ENCODE measurements at places on chromosomes 11 and 22. TPM values are rescaled to one million over a fixed set of nuclear protein-coding genes. Genes with fewer than 3 reads are reported as not detected.

Gene PARVA
- total RNA-seq = 150 TPM

Gene LARGE1
- 5.8 TPM for total RNA-seq

Gene GRIK4
- total RNA-seq = not detected

Gene SLC22A12
- not detected for total RNA-seq

Gene BBOX1
- total RNA-seq = not detected

Gene KMT5B
- total RNA-seq = 23.7 TPM

Gene LMNTD2
- total RNA-seq = 1.1 TPM

Gene MAPK8IP1
- 8.7 TPM for total RNA-seq

Gene TSPAN18
- not detected for total RNA-seq

Gene CLMP
- 193 TPM for total RNA-seq

Gene BTG4
- total RNA-seq = not detected

Gene KRTAP5-7
- not detected for total RNA-seq

DNA sequence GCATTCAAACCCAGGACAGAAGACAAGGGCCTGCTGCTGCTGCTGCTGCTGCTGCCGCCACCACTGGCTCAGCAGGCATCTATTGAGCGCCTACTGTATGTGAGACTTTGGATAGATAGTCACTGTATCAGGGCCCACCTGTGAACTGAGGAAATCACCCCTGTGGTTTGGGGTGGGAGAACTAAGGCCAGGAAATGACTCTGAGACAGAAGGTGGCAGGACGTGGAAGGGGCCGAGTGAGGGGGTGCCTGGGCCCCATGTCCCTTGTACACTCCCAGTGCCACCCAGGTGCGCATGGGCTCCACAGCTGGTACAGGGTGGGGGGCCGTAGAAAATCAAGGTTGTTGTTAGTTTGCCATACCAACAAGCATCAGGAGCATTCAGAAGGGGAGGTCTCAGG is 50.6 kb downstream of the ARHGAP8 start:
- H3K27me3 ChIP-seq = peaks cover 32% of the 10 kb centered on the region
- no peak overlapping the region for H3K4me3 ChIP-seq
- H3K4me1 ChIP-seq = no peaks in the 10 kb centered on the region
- no peak for DNase-seq
- no peak overlapping the region for H3K27ac ChIP-seq

DNA sequence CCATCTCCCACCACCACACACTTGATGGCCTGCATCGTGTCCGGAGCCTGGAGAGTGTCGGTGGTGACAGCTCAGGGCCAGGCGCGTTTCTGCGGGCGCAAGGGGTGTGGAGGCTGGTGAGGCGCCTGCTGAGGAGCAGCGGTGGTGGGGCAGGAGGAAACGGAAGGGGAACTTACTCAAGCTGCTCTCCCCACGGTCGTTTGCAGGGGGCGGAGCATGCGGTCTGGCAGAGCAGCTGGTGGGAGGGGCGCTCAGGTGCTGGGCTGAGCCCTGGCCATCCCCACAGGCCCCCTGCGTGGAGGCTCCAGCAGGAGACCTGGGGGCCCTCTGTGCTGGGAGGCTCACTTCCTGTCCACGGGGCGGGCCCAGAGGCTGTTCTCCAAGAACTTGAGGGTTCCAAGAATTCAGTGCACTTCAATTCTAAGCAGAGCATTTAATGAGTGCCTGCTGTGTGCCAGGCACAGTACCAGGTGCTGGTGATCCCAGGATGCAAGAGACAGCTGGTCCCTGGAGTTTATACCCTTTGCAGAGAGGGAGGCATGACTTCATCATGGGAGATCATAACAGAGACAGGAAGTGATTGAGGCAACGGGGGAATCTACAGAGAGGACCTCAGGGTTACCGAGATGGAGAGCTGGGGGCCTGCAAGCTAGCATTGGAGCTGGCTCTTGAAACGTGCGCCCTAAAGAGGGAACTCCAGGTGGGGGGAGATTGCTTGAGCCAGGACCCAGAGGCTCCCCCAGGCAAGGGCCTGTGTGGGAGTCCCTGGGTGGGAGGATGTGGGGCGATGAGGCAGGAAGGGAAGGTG is at the start of gene RAC2:
Gene RAC2, minus strand, starts transcription at position 156 of the 808 bp plus-strand sequence. Its CDS starts 121 bp downstream, at position 35.
- peak within 1 kb of the TSS; percentile 84 for H3K4me3 ChIP-seq
- no peaks in the 10 kb centered on the region for H3K36me3 ChIP-seq
- H3K27ac ChIP-seq = 0 out of 2 replicates have a peak within 1 kb of the TSS, but pooled peaks have one; percentile 25
- H3K27me3 ChIP-seq = peaks cover 6% of the 10 kb centered on the region
- peaks cover 26% of the 10 kb centered on the region for H3K4me1 ChIP-seq
- DNase-seq = no peak

- H3K27ac ChIP-seq = no peak overlapping the region
- H3K4me3 ChIP-seq = no peak overlapping the region
- H3K4me1 ChIP-seq = peaks cover 10% of the 10 kb centered on the region
These were observed 103.2 kb upstream of the KIRREL3 start for GRCh38 chr11:127103586-127104388.

GRCh38 chr11:94544646-94545263 is 1.0 kb downstream of the FUT4 start:
- no peak for DNase-seq
- H3K27me3 ChIP-seq = peaks cover 4% of the 10 kb centered on the region
- peak overlapping the region; percentile 71 for H3K4me3 ChIP-seq
- H3K4me1 ChIP-seq = peaks cover 35% of the 10 kb centered on the region
- H3K36me3 ChIP-seq = peaks cover 6% of the 10 kb centered on the region
- H3K27ac ChIP-seq = no peak overlapping the region

- H3K4me1 ChIP-seq = peaks cover 24% of the 10 kb centered on the region
- 0 out of 2 replicates have a peak, but pooled peaks cover 11% of the 10 kb centered on the region for H3K36me3 ChIP-seq
- peaks cover 3% of the 10 kb centered on the region for H3K27me3 ChIP-seq
- no peak overlapping the region for H3K4me3 ChIP-seq
- H3K27ac ChIP-seq = no peak overlapping the region
- no peak for DNase-seq
These were observed 119.4 kb upstream of the MTMR2 start for GRCh38 chr11:96043291-96043690.

GRCh38 chr11:17703951-17704350 is 15.4 kb upstream of the MYOD1 start:
- no peaks in the 10 kb centered on the region for H3K4me1 ChIP-seq
- H3K27me3 ChIP-seq = peaks cover 15% of the 10 kb centered on the region
- H3K27ac ChIP-seq = no peak overlapping the region
- peak; percentile 23 for DNase-seq

GRCh38 chr11:67062526-67063373 is 6.1 kb downstream of the RHOD start:
- H3K27ac ChIP-seq = no peak overlapping the region
- no peak overlapping the region for H3K4me3 ChIP-seq
- H3K27me3 ChIP-seq = peaks cover 5% of the 10 kb centered on the region
- no peaks in the 10 kb centered on the region for H3K36me3 ChIP-seq

DNA sequence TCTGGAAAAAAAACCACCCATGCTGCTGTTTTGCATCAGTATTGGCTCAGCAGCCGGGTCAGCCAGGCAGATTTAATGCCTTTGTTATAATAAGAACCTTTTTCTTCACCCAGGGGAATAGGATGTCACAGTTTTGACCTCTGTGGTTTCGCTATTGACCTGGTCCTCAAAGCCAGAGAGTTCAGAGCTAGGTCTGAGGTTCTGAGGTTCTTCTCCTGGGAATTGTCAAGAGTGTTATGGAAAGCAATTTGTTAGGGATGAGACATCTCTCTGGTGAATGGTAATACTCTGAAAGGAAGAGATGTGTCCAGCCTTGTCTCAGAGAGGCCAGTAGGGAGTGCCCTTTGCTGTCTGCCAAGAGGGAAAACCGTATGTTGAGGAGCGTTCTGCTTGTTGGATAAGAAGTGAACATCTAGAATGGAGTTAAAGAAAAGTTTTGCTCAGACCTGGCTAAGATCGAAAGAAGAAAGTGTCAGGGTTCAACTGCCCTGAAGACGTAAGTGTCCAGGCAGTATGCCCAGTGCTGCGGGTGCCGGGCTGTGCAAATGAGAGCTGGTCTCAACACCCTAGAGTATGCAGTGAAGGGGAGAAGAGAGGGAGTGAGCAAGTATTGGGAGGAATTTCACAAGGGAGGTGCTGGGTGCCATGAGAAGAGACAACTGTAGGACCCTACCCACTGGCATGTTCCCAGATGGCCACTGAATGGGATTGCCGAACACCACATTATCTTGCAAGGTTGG is 150.9 kb upstream of the TTC12 start:
- no peak overlapping the region for H3K27ac ChIP-seq
- no peaks in the 10 kb centered on the region for H3K36me3 ChIP-seq
- DNase-seq = no peak
- H3K4me3 ChIP-seq = no peak overlapping the region

DNA sequence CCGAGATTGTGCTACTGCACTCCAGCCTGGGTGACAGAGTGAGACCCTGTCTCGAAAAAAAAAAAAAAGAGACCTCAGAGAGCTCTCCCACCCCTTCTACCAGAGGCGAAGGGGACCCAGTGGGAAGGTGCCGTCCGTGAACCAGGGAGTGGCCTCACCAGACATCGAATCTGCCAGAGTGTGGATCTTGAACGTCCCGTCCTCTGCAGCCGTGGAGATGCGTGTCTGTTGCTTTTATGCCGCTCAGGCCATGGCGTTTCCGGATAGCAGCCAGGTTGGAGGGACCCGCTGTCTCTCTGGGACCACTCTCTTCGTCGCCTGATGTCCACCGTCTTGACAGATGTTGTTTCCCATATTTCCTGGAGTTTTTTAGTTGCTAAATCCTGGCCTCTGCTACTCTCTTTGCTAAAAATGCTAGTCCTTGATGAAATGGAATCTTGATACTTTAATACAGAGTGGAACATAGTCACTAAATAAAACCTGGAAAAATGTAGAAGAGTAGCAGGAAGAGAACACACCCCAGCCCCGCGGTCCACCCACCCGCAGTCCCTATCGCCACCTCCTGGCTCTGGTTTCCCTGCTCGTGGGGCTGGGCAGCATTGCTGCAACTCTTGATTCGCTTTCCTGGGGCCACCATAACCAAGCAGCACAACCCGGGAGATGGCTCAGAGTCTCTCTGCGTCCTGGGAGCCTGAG is 12.0 kb upstream of the MUC6 start:
- DNase-seq = no peak
- no peak overlapping the region for H3K4me3 ChIP-seq
- no peak overlapping the region for H3K27ac ChIP-seq

- no peaks in the 10 kb centered on the region for H3K27me3 ChIP-seq
- peaks cover 7% of the 10 kb centered on the region for H3K4me1 ChIP-seq
- peak overlapping the region; percentile 38 for H3K4me3 ChIP-seq
- no peak for DNase-seq
- H3K36me3 ChIP-seq = no peaks in the 10 kb centered on the region
These were observed 119.5 kb upstream of the GRIA4 start for GRCh38 chr11:105490333-105490732.

DNA sequence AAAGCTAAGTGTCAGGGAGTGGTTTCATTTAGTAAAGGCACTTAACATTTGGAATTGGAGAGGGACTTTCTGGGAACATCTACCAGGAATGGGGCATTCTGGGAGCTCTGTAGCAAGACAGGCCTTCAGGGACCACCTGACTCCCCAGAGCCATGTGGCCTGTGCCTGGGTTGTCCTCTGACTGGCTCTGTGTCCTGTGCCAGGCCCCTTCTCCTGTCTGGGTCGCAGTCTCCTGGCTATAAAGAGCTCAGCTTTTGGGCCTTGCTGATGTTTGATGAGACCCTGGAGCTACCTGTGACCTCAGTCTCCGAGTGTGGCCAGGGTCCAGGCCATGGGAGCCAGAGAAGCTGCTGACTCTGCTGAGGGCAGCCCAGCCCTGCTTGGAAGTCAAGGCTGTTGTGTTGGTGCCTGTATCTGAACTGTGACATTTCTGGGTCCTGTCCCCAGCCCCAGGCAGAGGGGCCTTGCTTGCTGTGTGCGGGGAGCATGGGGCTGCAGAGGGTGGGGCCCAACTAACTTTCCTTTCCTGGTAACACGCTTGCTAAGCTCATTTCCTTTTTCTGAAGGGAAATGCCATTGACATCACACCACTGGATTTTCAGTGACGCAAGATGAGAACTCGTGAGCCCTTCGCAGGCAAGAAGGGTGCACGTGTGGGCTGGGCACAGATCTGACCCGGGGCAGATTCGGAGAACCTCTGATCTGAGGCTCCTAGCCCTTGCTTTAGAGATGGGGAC is 41.3 kb downstream of the LRRC32 start:
- H3K27me3 ChIP-seq = no peaks in the 10 kb centered on the region
- H3K4me1 ChIP-seq = peaks cover 16% of the 10 kb centered on the region
- H3K27ac ChIP-seq = no peak overlapping the region

GRCh38 chr11:126153972-126154371 is 57.5 kb downstream of the RPUSD4 start:
- peaks cover 34% of the 10 kb centered on the region for H3K27me3 ChIP-seq
- 0 out of 2 replicates have a peak, but pooled peaks cover 6% of the 10 kb centered on the region for H3K4me1 ChIP-seq
- no peak overlapping the region for H3K27ac ChIP-seq
- H3K36me3 ChIP-seq = peaks cover 5% of the 10 kb centered on the region

GRCh38 chr11:47499614-47500013 is 50.7 kb upstream of the RAPSN start:
- H3K36me3 ChIP-seq = no peaks in the 10 kb centered on the region
- H3K4me1 ChIP-seq = peaks cover 19% of the 10 kb centered on the region
- H3K27me3 ChIP-seq = no peaks in the 10 kb centered on the region
- H3K27ac ChIP-seq = no peak overlapping the region
- DNase-seq = no peak

GRCh38 chr11:101407324-101407723 is 176.5 kb downstream of the TRPC6 start:
- no peak for DNase-seq
- H3K27ac ChIP-seq = no peak overlapping the region
- no peak overlapping the region for H3K4me3 ChIP-seq
- H3K4me1 ChIP-seq = no peaks in the 10 kb centered on the region
- no peaks in the 10 kb centered on the region for H3K27me3 ChIP-seq

DNA sequence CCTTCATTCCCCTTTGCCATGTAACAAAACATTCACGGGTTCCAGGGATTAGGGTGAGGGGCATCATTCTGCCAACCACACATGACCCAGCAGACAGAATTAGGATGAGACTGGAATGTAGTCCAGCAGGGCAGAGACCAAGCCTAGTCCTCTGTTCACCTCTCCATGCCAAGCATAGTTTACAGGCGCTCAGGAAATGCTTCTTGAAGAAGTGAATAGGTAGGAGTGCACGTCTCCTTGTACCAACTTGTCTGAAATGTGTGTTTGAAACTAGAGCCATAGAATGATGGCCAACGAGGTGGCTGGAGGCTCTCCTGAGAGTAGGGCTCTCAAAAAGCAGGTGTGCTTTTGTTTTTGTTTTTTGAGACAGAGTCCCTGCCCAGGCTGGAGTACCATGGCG is 8.2 kb downstream of the SPINDOC start:
- no peak for DNase-seq
- H3K27ac ChIP-seq = no peak overlapping the region
- H3K4me3 ChIP-seq = no peak overlapping the region
- peaks cover 37% of the 10 kb centered on the region for H3K36me3 ChIP-seq
- peaks cover 3% of the 10 kb centered on the region for H3K4me1 ChIP-seq

DNA sequence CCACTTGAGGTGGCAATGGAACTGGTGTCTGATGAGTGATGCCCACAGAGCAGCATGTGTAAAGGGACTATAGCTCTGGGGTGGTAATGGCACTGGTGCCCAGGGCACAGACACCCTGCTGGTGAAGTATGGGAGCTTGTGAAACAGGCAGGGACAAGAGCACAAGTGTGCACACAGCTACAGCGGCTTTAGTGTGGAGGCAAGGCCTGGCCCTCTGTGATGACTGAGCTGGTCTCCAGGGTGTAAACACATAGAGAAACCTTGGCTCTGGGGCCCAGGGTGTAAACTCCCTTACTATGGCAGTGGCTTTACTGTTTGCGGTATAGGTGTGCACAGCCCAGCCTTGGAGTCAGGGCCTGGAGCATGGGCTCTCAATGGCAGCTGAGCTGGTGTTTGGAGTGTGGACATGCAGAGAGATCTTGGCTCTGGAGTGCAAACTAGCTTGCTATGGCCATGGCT is 46.3 kb downstream of the BIRC2 start:
- H3K36me3 ChIP-seq = peaks cover 37% of the 10 kb centered on the region
- DNase-seq = no peak
- H3K27ac ChIP-seq = peak overlapping the region; percentile 45
- peaks cover 4% of the 10 kb centered on the region for H3K27me3 ChIP-seq
- H3K4me3 ChIP-seq = no peak overlapping the region
- H3K4me1 ChIP-seq = peaks cover 18% of the 10 kb centered on the region
